Activated CD8-positive, alpha-beta memory T cell treated with anti-CD3 and anti-CD28 coated beads for 1 hour (primary cell): ENCODE measurements at places on chromosomes 6 and 20.

DNA sequence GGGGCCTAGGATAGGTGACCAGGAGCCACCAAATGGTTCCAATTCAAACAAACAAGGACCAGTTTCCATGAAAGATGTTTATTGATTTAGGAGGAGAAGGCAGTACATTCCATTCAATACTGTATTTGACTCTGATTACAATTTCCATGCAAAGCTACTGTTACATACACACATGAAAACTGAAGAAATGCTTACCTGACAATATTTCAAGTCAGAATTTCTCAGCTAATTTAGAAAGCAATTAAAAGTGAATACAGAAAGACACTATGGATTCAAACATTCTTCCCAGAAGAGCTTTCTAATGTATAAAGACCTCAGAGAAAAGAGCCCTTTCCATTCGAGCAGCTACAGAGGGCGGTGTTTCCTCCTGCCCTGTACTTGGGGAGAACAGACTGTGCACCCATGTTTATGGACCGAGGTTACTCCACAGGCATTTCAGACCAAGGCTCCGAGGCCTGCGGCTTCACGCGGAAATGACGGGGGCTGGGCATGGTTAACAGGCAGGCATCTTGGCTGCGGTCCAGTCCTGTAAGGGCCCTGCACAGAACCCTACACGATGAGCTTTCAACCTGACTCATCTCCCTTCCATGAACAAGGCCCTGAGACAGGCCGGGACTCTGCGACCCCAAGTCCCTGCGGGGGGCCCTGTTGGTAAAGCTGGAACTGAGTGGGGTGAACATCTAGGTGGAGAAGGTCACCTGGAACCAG, 25.7 kb upstream of the TCFL5 start:
- DNase-seq = no peak

DNA sequence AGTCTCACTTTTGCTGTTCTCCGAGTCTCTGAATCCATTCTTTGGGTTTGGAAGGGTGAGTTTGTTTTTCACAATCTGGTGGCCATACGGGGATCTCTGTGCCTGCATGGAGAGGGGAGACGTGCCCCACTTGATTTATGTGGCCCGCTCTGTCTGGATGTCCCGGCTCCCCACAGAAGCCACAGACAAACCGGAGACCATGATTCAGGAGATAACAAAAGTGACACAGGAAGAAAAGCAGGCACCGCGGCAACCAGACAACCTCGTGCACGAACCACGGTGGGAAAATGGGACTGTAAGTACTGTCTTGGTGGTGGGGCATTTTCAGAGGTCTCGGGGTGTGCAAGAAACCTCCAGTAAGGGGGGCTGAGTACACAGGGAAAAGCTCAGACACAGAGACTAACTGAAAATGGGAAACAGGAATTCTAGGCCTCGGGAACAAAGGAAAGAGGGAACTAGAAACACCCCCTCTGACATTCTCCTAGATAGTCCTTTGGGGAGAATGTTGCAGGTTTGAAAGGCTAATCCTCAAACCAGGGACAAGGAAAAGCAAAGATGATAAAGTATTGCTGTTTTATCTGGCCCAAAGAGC, 22.1 kb upstream of the ZNF318 start:
- peak; percentile 11 for DNase-seq

GRCh38 chr6:40910260-40910893, 128.6 kb downstream of the UNC5CL start:
- no peak for DNase-seq

DNA sequence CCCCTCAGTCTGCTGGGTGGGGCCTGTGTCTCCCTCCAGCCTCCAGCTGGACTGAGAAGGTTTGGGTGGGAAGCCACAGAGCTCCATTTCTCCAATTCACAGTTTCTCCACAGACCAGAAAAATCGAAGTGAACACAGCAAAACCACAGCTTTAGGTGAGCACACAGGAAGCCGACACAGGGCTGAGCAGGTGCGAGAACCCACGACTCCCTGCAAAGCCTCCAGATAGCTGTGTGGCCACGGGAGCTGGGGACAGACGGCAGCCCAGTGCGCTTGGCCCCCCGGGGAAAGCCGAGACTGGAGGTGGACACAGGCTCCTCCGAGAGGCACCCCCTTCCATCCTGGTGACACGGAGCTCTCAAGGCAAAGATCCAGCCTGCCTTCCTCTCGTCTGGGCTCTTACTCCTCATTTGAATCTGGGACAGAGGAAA, 29.0 kb upstream of the MPC1 start:
- DNase-seq = no peak

GRCh38 chr20:1890469-1891262, 4.5 kb upstream of the SIRPA start:
- DNase-seq = no peak

DNA sequence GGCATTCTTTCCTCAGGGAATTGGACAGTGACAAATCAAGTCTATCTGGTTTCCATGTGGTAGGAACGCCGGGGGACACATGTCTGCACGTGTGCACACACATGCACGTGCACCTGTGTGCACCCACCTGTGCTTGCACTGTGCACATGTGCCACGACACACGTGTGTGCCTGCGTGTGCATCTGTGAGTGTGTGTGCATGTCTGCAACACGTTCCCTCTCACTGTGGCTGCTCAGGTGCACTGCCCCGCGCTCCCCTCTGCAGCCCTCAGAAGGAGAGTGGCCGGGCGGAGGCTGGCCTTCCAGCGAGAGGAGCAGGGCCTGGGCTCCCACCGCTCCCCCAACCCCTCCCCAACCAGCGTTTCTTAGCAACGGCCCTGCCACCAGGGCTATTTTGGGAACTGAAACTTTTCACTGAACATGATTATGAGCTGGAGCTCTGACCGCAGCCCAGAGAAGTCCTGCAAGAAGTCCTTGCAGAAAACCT, 147.8 kb downstream of the PHACTR3 start:
- DNase-seq = no peak

GRCh38 chr20:50146732-50147662, 6.5 kb downstream of the PEDS1 start:
- peak; percentile 51 for DNase-seq

- no peak for DNase-seq
These were observed 193.2 kb downstream of the SLC16A10 start for GRCh38 chr6:111280445-111280955.

GRCh38 chr20:51128198-51128597, 105.3 kb upstream of the KCNG1 start:
- no peak for DNase-seq

DNA sequence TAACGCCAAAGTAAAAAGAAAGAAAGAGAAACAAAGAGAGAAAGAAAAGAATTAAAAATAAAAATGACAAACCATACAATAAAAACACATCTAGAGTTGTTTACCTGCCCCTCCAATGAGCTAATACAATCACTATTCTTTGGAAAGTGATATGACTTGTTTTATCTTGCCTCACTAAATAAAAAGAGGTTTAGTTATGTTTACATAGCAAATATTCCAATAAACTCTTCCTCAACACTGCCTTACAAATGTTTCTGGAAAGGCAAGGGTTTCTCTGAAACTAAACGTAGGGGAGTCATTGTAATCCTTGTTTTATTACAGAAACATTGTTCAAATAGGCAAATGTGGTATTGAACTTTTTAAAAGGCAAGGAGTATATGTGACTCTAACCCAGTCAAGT, 396.2 kb downstream of the EPM2A start:
- DNase-seq = no peak

- DNase-seq = no peak
These were observed 14.6 kb downstream of the SLC25A27 start for GRCh38 chr6:46667377-46667776.

GRCh38 chr6:20364327-20364726, 37.4 kb upstream of the E2F3 start:
- DNase-seq = no peak

DNA sequence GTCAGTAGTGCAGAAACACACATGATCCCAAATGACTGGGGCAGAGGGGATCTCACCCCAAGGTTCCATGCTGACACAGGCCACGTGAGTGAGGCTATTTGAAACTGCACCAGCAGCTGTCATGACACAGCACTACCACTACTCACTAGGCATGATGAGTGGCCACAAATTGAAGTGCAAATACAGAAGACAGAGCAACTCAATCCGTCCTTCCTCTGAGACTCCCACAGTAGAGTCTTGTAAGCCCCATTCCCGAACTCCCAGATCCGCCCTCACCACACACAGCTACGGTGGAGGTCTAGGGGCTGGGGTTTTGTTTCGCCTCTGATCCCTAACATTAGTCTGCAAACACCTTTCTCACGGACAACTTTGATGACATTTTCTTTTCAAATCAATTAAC, 113.3 kb upstream of the NUP153 start:
- DNase-seq = no peak

GRCh38 chr6:71349395-71349794, 60.8 kb downstream of the OGFRL1 start:
- DNase-seq = no peak

- DNase-seq = no peak
These were observed 658.2 kb downstream of the PTPRT start for GRCh38 chr20:42531508-42531961.

DNA sequence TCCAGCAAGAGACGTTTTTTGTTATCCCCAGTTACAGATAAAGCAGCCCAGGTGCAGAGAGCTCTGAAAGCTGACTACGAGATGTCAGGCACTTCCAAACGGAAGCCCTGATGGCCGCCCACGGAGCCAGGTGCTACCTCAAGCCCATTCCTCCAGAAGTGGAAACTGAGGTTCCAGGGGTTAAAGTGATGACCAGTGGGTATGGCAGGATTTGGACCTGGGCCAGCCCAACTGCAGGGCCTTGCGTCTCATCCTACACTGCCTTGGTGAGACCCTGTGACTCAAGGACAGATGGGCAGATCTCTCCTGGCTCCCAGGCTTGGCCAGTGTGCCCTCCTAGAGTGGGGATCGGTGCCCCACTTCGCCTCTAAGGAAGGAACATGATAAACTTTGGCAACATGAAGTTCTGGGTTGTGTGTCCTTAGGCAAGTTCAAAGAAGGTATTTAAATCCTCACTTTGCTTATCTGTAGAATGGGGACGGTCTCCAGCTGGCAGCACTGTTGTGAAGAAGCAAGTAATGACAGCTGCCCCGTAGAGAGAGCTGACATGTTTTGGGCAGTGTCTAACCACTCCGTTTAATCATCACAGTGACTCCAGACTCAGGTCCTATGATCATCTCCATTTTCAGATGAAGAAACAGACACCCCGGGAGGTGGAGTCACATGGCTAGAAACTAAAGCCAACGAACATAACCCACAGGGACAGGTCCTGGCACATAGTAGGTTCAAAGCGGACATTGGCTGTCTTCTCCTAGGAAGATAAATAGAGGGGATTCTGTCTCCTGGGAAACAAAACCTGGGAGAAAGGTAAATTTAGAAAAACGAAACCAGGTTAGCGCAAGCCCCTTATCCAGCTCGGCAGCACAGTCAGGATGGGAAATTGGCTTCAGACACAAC, 34.4 kb upstream of the CDH22 start:
- DNase-seq = no peak

GRCh38 chr6:83216806-83217205, 23.6 kb downstream of the RWDD2A start:
- DNase-seq = no peak

DNA sequence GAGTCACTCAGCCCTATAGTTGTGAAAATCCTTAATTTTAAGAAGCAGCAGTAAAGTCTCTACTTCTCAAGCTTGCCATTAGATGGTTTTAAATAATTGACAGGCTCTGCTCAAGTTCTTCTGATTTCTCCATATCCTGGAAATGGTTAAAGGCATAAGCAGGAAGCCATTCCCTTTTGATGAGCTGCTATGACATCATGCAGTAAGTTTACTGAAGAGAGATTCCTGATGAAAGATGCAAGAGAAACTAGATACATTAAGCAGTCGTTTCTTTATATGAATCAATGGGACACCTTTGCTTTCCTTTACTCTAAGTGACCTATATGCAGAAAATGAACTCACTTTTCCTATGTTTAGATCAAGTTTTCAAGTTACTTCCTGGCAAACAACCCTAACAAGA, 9.8 kb downstream of the POPDC3 start:
- DNase-seq = no peak

DNA sequence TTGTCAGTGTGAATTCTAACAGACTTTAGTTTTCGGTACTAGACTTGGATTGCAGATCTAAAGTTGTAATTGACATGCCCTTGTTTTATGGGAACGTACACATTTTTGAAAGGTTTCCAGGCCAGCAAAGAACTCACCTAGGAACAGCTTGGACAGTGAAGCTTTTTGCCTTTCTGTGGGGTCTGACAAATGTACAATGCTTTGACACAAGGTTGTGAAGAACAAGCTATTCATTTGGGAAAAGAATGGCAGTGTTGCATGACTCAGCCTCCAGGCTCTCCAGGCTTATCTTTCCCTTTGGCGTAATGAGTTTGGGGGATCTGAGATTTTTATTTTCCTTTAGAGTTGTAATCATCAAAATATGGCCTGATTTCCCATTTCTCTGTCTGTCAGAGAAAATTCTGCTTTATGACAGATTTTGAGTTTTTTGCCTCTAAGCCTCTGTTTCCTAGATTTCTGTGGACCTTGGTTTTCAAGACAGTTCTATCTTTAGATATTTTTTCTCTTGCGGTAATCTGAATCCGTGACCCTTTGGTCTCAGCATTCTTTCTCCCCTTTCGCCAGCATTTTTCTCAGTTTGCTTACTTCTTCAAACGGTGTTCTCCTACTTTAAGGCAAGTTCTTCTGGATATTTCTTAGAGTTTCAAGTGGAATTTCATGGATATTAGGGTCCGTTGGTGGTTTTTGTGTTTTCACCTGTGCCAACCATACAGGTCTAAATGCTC, 221.0 kb downstream of the ADGB start:
- no peak for DNase-seq

- no peak for DNase-seq
These were observed at the start of gene SLC17A2 for GRCh38 chr6:25930532-25931410. SLC17A2 (minus strand) TSS chr6:25930691; CDS start chr6:25925796, 4,895 bp downstream.

DNA sequence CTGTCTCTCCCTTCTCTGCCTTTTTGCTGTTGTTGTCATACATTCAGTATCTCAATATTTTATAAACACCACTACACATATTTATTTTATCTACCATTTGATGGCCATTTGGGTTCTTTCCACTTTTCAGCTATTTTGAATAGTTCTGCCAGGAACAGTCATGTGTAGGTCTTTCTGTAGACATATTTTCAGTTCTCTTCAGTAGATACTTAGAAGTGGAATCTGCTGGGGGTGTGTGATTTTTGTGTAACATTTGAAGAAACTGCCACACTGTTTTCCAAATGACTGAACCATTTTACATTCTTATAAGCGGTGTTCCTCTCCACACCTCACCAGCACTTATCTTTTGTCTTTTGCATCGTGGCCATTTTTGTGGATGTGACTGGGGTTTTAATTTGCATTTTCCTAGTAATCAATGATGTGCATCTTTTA, 197.7 kb downstream of the ARID1B start:
- DNase-seq = no peak

GRCh38 chr20:63330084-63330760, 30.9 kb downstream of the CHRNA4 start:
- DNase-seq = no peak

- no peak for DNase-seq
These were observed 1.7 kb downstream of the ULBP1 start for GRCh38 chr6:149965194-149966020.

GRCh38 chr6:127481628-127482027, 22.4 kb upstream of the KIAA0408 start:
- DNase-seq = no peak

DNA sequence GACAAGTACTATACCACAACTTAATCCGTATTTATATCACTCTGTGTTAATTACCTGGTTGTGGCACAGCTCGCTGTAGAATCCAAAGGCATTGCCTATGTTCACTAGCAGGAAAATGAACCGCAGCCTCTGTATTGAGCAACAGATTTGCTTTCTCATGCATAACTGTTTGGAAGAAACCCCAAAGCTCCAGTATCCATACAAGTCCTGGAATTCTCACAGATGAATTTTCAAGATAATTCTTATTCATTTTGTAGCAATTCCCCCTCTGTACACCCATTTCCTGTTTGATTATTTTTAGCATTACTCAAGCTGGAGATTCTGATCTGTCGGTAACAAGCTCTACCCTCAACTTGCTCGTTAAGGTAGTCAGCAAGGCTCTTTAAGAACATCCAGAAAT, 63.5 kb downstream of the STMND1 start:
- no peak for DNase-seq
